ENCODE measurements at places on chromosomes 2 and 18.

DNA sequence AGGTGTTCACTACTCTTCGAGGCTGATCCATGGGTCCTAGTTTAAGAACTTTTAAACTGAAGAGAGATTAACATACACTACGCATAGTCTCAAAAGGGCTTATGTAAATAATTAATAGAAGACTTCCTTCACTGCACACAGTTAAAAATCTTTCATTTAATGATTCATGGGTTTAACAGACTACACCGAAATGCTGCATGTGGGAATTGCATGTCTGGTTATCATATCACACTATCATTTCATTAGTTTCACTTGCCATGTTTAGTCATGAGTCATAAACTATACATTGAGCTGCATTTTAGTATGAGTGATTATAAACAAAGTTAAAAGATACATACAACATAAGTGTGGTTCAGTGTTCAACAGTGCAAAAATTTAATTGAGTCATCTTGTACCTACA, 31.2 kb downstream of the GLS start:
- no peak for DNase-seq

DNA sequence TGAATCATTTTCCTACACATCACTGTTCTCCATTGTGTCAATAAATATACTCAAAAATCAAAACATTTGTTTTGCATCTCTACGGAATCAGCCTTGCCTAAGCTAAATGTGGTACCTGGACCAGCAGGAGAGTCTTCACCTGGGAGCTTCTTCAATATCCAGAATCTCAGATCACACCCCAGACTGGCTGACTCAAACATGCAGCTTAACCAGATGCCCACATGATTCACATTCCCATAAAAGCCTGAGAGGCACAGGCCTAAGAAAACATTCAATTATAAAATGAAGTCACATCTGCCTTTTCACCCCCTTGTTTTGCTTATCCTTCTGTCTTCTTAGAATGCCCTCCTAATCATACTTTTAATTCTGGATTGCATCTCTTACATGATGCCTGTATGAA, 1045.5 kb upstream of the NXPH2 start:
- DNase-seq, result no peak

- DNase-seq, result no peak
Measured at GRCh38 chr18:46712406-46712805, 44.4 kb downstream of the ST8SIA5 start.

DNA sequence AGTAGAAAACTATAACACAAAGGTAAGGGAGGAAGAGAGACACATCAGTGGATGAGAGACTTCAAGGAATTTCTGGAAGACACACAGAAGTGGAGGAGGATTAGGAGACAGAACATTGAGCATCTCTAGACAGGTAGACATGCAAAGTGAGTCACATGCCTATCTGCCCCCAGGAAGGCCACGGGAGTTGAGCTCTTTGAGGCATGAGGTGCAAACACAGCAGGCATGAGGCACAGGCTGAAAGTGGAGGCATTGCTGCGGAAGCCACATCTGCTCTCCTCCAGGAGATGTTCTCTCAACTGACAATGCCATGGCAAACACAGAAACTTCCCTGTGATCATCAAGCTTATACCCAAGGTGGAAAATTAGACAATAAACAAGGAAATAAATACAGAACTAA, 481.6 kb upstream of the MYT1L start:
- DNase-seq, result no peak

GRCh38 chr2:200021449-200022114, 66.2 kb downstream of the MAIP1 start:
- DNase-seq, result no peak

GRCh38 chr2:221517696-221518151, 54.4 kb downstream of the EPHA4 start:
- peak; percentile 13 for DNase-seq

DNA sequence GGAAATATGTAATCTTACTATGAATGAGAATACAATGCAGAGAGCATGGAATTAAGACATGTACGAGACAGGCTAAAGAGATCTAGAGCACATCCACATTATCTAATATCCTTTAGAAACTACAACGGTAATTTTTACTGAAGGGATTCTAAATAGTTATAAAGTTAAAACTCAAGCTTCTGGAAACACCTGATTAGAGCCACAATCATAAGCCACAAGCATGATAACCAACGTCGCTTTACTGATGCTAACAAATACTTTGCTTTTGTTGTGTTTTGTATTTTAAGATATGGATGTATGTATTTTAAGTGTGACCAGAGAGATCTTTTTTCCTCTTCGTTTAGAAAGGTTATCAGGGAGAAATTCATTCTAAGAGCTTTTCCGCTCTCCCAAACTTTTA, 44.0 kb upstream of the STK17B start:
- no peak for DNase-seq

GRCh38 chr2:151098841-151099240, 162.8 kb downstream of the RBM43 start:
- no peak for DNase-seq

DNA sequence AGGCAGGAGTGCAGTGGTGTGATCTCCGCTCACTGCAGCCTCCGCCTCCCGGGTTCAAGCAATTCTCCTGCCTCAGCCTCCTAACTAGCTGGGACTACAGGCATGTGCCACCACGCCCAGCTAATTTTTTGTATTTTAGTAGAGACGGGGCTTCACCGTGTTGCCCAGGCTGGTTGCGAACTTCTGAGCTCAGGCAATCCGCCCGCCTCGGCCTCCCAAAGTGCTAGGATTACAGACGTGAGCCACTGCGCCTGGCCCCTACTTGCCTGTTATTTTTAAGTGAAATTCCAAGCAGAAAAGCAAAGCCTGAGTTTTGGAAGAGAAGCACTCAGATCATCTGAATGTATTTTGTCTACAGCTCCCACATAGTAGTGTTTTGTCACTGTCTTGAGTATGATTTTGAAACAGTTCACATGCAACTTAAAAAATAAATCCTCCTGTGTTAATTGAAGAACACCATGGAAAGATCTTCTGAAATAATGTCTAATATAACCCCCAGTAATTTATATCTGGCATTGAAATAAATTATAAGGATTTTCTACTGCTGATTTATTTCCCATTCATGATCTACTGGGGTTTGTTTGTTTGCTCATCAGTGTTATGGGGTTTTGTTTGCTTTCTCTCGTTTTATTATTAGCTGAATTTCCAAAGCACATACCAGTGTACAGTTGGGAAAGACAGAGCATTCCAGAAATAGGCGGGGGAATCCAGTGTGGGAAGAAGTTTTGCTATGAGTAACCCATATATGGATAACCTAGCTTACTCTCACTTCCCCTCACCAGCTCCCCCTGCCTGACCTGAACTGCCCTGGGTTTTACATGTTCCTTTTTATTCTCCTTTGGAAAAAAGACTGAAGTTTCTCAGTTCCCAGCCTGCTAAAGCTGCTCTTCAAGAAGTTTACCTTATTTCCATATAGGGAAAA, 80.1 kb upstream of the MAP3K20 start:
- DNase-seq, result peak; percentile 45
